Endodermal cell (in vitro differentiated cells): ENCODE measurements at places on chromosomes 4 and X.

GRCh38 chrX:107675823-107676555 is 47.7 kb downstream of the PRPS1 start:
- DNase-seq, result peak; percentile 61

DNA sequence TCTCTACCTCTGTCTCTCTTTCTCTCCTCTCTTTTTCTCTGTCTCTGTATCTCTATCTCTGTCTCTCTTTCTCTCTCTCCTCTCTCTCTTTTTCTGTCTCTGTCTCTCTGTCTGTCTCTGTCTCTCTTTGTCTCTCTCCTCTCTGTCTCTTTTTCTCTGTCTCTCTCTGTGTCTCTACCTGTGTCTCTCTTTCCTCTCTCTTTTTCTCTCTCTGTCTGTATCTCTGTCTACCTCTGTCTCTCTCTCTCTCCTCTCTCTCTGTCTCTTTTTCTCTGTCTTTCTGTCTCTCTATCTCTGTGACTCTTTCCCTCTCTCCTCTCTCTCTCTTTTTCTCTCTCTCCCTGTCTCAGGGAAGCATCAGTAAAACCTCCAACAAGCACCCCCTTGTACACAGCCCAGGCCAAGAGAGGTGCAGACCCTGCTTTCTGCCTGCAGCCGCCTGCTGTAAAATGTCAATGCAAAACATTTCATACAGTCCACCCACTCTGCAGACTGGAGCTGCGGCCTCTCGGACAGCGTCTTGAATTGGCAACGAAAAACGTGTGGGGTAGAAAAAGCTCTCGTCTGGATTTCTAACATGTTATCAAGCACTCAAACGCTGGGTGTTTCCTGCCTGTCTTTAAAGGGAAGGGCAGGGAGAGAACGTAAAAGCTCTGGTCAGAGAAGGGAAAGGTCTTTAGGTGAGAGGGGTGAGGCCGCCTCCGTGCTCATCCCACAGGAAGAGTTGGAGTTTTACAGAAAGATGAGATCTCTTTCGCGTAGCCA is 3.7 kb upstream of the SHOX start:
- peak; percentile 53 for DNase-seq

GRCh38 chr4:156501962-156502361 is 469.6 kb downstream of the PDGFC start:
- DNase-seq, result no peak

- no peak for DNase-seq
Observed at GRCh38 chr4:83149865-83150652, 35.5 kb upstream of the PLAC8 start.

GRCh38 chr4:38800366-38800765 is 4.2 kb downstream of the TLR1 start:
- DNase-seq, result no peak

GRCh38 chr4:47061435-47061834 is 30.1 kb downstream of the GABRB1 start:
- no peak for DNase-seq

GRCh38 chrX:101813200-101813599 is 118.6 kb downstream of the ZMAT1 start:
- no peak for DNase-seq

- DNase-seq, result no peak
Observed at GRCh38 chr4:121597346-121597934, 99.3 kb downstream of the ANXA5 start.

DNA sequence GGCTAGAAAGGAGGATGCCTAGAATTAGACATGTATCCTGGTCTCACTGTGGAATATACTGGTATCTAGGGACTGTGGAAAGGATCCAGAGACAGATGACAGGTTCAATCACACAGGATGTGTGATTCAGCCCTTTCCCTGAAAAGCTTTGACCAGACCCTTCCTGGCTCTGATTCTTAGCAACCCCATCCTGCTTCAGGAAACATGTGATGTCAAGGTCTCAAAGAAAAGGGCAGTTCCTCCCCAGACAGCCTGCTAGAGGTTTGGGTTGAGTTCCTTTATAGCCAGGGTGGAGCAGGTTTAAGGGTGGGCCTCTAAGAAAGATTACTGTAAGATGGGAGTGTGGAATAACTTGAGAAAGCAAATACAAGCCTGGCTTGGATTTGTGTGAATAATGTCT is 3.0 kb downstream of the BMP15 start:
- no peak for DNase-seq

DNA sequence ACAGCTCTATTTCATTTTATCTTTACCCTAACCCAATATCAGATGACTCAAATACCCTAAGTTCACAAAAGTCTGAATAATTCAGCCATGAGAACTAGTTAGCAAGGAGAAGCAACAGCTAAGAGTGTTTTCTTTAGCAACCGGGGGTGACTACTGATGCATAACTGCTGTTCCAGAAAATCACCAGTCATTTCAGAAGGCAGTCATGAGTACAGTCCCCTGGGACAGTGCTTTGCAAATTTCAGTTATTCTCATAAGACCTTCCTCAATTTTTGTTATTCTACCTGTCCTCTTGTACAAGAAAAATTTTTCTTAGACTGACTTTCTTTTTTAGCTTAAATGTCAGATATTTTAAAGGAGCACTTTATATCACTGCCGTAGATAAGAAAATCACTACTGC is 16.4 kb downstream of the BANK1 start:
- no peak for DNase-seq

DNA sequence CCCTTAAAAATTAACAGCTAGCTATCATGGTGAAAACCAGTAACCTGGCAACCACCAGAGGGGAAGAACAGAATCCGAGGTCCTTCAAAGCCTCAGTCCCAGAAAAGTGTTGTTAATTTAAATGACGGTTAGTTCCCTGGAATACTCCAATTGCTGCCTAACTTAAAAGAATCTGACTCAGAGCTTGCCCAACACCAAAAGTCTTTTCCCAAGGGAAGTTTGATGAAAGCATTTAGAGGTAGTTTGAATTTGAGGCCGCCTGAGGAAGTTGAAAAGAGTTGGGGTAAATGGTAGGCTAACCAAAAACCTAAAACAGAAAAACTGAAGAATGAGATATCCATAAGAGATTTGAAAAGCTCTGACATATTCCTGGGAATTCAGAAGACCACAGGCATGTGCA is 46.6 kb downstream of the IL13RA2 start:
- DNase-seq, result no peak

GRCh38 chr4:146342600-146343192 is 128.4 kb downstream of the REELD1 start:
- no peak for DNase-seq

DNA sequence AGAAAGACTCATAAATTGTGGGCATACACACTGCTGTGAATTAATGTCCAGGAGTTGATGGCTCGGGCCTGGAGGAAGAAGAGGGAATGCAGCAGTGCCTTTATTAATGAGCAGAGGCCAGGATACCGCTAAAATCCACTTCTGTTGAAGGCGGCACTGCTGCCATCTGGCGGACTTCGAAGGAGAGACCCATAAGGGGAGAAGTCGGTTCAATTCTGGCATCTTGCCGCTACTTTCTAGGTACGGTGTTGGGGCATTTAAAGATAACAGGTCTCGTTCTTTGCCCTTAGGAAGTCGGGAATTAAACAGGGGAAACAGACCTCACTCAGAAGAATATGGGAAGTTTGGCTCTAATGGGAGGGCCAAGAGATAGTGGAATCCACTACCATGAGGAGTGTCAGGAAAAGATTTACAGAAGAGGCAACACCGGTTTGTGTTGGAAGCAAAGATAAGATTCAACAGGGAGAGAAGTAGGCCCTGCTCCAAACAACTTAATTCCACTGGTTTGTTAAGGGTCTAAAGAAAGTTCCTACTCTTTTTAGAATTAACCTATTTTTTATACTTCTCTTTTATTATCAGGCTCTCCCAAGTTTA is 133.6 kb upstream of the GIMD1 start:
- DNase-seq, result peak; percentile 88

DNA sequence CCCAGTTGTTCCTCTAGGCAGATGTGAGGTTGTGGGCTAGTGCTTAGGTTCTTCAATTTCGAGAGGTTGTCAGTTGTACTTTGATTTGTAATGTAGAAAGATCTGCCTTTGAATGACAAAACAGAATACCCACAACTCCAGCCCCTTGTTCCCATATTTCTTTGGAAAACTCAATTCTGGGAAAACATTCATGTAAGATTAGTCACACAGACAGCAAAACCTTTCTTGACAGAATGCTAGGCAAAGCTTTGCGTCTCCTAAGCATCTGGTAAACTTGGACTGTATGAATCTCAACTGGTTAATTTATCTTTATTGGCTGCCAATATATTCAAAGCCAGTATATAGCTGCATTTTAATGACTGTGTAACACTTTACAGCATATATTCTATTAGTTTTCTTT is 34.9 kb downstream of the NOCT start:
- no peak for DNase-seq

DNA sequence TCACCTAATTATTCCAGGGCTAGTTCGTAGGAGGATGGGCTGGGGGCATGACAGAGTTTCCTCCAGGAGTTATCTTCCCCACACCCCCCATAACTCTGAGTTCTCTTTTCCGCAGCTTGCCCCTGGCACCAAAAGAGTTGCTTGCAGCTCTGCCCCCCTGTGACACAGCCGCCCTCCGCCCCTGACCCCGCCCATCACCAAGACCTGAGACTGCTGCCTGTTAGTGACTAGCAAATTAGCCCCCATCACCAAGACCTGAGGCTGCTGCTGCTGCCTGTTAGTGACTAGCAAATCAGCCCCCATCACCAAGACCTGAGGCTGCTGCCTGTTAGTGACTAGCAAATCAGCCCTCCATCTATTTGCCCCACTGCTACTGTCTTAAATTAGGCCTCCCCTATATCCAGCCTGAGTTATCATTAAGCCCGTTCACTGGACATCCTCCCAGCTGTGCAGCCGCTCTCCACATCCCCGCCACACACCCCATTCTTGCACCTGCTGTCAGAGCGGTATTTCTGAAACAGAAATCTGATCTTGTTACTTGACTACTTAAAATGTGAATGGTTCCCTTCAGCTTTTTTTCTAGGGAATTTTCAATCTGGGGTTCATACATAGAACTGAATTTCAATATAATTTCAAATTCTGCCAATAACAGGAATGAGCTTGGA is 1.5 kb upstream of the PAPSS1 start:
- DNase-seq, result peak; percentile 83

- no peak for DNase-seq
Observed at GRCh38 chr4:150679765-150680343, 97.9 kb downstream of the MAB21L2 start.

DNA sequence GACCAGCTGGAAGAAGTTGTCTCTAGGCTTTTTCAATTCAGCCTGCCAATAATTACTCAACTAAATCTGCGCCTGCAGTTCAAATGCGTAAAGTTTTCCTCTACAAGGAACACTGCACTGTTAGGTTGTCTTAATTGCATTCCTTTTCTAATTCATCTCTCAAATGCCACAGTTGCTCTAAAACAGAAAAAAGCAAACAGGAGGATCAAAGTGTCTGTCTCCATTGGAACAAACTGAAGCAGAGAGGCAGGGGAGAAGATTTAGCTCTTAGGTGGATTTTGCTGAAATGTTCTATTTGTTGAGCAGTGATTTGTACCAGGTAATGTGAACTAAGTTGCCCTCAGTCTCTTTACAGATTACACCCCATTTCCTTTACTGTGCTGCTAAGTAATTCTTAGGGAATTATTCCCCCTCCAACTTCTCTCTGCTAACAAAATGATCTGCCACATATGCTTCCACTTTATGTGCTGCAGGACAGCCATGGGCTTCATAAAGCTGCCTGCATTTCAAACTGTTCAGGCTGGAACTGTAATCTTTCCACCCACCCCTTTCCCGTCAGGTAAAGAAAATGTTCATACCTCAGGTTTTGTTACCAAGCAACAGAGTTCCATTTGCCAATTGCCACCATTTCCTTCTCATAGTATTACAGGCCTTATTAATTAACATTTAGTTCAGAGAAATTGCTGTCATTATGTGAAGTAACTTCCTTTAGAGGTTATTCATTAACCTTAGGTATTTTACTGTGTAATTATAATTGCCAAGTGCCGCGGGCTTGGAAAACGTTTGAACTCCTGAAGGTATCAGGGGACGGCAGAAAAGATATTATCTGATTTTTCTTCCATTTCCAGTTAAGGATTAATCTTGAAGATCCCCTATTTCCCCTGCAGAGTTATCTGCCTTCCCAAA is 149.3 kb downstream of the SPRY1 start:
- DNase-seq, result no peak

GRCh38 chrX:29044423-29045184 is 457.4 kb downstream of the IL1RAPL1 start:
- DNase-seq, result no peak

DNA sequence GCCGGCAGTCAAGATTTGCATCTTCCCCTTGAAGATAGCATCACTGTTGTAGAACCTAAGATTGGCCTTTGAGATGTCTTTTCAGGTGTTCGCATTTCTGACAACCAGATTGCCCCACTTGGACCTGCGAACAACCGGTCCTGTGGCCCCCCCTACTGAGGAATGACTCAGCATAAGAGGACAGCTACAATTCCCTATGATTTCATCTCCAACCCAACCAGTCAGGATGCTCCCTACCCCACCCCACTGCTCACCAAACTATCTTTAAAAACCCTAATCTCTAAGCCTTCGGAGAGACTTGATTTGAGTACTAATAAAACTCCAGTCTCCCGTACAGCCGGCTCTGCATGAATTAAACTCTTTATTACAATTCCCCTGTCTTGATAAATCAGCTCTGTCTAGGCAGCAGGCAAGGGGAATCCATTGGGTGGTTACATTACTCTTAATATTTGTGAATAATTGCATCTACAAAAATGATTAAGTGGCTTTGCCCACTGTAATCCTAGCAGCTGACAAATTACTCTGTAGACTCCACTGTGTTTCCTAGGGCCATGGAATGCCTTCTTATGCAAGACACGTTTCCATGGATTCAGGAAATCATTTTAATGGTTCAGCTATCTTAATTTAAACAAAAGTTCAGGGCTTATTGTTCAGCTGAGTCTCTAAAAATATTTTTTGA is 95.4 kb downstream of the GPR143 start:
- DNase-seq, result no peak

- no peak for DNase-seq
Observed at GRCh38 chr4:27387711-27388110, 527.1 kb downstream of the STIM2 start.

DNA sequence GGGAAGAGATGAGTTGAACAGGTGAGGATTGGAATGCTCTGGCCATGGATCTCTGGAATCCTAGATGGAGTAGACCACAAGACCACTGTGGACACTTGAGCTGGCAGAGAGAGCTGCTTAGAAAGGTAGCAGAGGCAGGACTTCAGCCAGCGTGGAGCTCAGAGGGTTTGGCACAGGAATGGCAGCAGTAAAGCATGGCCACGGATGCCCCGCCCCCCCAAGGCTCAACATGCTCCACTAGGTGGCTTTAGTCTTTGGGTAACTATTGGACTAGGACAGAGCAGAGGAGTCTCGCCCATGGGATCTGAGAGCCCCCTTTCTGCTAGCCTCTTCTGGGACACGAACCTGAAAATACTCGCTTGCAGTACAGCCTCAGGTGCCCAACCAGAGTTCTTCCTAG is 150.1 kb upstream of the NEIL3 start:
- DNase-seq, result peak; percentile 53

GRCh38 chr4:159250751-159251325 is 148.0 kb downstream of the RAPGEF2 start:
- DNase-seq, result no peak
